ENCODE measurements at places on chromosomes 1 and 21. TPM values are rescaled to one million over a fixed set of nuclear protein-coding genes. Genes with fewer than 3 reads are reported as not detected.

- DNase-seq: no peak
These were observed 13.0 kb downstream of the UBE4B start for GRCh38 chr1:10045480-10046355.

DNA sequence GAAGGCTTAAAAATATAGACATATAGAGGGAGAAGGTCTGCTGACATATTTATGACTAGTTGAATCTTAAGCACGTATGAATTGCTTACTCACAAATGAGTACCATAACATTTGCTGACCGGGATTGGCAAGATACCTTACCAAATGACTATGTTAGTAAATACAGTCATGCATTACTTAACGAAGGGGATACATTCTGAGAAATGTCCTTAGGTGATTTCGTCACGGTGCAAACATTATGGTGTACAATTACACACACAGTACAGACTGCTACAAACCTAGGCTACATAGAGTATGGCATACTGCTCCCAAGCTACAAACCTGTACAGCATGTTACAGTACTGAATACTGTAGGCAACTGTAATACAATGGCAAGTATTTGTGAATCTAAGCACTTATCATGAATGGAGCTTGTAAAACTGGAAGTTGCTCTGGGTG lies 19.4 kb upstream of the UBE2U start:
- no peak for DNase-seq

DNA sequence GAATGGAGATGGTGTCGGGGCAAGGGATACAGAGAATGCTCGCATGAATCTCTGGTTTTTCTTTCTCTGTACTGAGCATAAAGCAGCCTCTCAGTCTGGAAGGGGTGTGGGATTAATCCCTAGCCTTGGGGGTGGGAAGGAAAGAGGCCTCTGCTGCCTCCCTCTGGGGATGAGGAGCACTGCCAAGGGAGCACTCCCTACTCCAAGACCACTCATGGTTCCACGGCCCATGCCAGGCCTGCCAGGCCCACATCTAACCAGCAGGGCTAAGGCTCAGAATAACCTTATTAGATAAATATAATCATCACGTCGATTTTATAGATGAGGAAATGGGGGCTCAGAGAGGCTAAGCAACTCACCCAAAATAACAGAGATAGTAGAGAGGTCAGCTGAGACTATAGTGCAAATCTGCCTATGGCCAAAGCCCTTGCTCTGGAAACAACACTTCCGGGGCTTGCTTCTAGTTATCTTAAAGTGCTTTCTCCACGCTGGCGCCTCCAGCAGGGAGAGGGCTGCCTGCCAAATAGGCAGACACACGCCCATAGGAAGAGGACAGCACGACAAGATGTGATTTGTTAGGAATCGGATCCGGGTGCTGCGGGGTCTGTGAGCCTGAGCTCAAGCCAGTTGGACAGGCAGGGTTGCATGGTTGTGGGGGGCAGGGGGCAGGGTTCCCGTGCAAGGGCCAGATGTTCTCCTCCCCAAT lies 522 bp downstream of the TEX35 start:
- no peak for DNase-seq

DNA sequence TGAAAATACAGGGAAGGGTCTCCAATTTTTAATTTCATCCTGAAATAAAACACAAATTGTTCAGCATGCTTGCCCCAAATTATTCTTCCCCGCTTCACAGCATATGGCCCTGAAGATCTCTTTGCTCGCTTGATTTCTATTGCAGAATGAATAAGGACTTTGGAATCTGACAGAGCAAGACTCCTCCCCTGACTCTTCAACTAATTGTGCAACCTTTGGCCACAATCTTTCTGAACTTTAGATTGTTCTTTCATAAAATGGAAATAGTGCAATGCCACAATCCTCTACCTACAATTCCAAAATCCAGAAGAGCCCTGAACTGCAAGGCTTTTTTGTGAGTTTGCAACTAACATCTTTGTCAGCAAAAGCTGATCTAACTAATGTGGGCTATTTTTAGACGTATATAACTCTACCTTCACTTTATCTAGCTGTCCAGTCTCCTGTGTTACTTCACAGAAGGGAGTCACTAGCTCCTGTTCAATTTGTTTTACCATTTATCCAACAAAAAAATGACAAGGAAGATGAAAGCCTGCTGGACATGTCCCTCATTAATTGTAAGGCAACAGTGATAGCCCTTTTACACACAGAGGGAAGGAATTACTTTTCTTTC lies 13.4 kb downstream of the RNASEL start:
- DNase-seq: no peak

DNA sequence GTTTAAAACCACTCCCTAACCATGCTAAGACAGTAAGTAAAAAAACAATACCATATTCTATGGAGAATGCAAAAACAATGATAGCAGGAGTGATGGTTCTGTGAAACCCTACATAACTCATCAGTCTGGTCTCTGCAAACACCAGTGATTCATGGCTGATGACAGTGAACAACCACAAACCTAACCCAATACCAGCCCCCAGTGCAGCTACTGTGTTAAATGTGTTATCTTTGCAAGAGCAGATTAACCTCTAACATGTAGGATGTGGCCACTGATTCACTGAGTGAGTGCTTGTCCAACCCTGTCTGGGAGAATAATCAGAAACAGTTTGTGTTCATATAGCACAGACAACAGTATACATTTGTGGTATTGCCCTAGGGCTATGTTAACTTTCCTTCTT lies 100.2 kb upstream of the COG2 start:
- DNase-seq: no peak

DNA sequence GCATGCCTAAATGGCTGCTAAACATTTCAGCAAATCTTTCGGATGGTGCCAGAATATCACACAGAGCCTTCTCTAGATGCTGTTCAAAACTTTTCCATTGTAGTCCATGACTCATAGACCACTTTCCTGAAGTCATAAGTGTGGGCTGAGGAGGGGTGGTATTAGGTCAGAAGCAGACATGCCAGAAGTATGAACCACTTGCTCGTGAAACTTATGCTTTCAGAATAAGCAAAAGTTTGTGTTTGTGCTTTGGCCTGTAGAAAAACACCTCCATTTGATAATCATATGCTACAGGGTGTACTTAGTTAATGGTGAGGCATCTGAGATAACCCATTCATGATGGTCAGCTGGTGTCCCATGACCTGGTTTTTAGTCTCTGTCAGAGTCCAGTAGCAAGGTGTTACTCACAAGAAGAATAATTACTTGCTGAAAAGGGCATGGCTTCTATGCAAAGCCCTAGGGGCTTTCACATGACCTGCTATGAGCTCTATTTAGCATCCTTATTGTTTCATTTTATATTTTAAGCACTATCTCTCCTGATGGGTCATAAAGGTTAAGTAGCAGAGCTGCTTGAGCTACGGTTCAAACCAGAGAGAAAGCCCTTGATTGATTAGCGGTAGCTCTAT lies 183.1 kb upstream of the IVNS1ABP start:
- peak; percentile 84 for DNase-seq

DNA sequence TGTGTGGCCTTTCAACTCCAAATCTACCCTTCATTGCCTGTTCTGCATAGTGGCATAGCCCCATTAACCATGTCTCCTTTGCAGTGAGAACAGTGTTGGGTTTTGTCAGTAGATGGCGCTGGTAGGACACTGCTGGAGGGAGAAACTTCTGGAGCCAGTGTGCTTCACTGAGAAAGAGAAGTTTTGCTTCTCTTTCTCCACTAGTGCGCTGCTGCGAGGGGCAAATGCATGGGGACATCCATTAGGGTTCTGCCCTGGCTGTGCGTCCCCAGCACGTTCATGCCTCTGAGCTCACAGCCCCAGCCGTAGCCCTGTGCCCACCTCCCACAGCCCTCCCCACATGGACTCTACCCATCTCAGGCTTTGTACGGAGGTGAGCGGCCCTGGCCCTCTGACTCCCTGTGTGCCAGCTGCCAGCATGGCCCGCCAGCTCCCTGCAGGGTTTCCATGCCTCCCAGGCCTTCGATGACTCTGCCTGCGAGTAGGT lies 53.1 kb downstream of the RIMS3 start:
- no peak for DNase-seq

GRCh38 chr21:45888386-45889009 lies 93.1 kb upstream of the COL6A1 start:
- no peak for DNase-seq

- no peak for DNase-seq
These were observed 8.7 kb downstream of the KIRREL1 start for GRCh38 chr1:158002022-158002630.

GRCh38 chr1:55622074-55622473 lies 406.9 kb upstream of the USP24 start:
- DNase-seq: no peak

- DNase-seq: peak; percentile 75
These were observed 97.4 kb upstream of the SGIP1 start for GRCh38 chr1:66436378-66437135.

DNA sequence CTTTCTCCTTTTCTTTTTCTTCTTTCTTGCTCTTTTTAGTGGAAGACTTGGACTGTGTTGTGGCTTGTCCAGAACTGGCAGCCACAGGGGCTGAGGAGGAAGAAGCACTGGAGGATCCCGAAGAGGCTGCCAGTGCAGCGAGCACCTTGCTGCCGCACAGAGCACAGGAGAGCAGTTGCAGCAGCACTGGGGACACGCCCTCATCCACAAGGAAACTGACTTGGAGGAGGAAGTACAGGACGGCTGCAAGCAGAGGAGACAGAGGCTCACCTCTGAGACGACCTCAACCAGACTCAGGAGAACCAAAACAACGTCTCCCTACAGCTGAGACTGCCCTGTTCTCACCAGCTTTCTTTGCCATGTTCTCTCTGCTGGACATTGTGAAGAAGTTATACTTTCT lies 88.9 kb downstream of the UBR4 start:
- no peak for DNase-seq

DNA sequence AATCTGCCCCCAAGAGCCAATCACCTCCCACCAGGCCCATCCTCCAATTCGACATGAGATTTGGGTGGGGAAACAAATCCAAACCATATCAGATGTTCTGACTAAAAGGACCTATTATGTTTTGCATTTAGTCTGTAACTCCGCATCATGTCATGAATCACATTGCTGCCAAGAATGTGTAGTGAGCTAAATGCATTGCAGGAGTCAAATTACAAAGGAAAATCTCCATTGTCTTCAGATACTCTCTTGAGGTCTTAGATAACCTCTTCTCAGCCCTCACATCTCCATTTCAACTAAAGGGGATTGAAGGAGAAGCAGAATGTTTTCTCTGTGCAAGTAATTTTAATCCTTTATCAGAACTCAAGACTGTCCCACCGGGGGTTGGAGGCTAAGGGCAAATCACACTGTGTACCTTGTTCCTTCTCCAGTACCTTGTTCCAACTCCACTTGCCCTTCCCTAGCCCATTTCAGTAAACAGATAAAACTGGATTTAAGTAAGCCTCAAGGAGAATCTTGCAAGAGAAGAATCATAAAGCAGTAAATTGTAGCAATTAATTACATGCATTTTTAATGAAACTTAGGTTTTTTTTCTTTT lies 34.1 kb downstream of the EXTL2 start:
- DNase-seq: no peak

GRCh38 chr1:156502894-156503697 lies 2.5 kb upstream of the MEF2D start:
- DNase-seq: peak; percentile 75

GRCh38 chr1:39969048-39969447 lies 14.1 kb downstream of the MFSD2A start:
- no peak for DNase-seq

GRCh38 chr1:204092632-204093420 lies 19.9 kb downstream of the SOX13 start:
- no peak for DNase-seq

- DNase-seq: no peak
These were observed 54.6 kb downstream of the TENT5C start for GRCh38 chr1:117660271-117660965.

DNA sequence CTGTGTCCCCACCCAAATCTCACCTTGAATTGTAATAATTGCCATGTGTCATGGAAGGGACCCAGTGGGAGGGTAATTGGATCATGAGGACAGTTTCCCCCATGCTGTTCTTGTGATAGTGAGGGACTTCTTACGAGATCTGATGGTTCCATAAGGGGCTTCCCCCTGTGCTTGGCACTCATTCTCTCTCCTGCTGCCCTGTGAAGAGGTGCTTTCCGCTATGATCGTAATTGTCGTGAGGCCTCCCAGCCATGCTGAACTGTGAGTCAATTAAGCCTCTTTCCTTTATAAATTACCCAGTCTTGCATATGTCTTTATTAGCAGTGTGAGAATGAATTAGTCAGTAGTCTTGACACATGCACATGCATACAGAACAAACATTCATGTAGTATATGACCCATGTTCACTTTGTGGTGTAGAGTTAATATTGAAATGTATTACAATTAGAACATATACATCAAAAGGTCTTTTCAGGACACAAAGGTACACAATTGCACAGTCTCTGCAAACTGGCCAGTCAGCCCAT lies 16.9 kb upstream of the IFI16 start:
- DNase-seq: no peak

- no peak for DNase-seq
These were observed 814.5 kb upstream of the NEGR1 start for GRCh38 chr1:73096841-73097240.

DNA sequence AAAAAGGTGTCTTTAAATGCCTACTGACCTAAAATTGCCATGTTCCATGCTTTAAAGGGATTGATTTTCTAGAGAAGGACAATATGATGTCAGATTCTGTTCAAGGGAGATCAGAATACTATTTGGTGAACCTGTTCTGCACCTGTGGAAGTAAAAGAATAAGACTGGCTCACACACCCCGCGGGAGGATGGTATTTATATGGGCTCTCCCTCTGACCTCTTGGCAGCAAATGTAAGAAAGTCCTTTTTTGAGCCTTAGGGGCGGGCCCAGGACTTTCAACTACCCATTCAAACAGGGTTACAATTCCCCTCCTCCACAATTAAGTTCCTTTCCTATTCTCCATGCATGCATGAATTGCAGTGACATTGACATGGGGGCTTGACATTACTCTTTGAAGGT lies 42.1 kb downstream of the WASF2 start:
- DNase-seq: no peak

DNA sequence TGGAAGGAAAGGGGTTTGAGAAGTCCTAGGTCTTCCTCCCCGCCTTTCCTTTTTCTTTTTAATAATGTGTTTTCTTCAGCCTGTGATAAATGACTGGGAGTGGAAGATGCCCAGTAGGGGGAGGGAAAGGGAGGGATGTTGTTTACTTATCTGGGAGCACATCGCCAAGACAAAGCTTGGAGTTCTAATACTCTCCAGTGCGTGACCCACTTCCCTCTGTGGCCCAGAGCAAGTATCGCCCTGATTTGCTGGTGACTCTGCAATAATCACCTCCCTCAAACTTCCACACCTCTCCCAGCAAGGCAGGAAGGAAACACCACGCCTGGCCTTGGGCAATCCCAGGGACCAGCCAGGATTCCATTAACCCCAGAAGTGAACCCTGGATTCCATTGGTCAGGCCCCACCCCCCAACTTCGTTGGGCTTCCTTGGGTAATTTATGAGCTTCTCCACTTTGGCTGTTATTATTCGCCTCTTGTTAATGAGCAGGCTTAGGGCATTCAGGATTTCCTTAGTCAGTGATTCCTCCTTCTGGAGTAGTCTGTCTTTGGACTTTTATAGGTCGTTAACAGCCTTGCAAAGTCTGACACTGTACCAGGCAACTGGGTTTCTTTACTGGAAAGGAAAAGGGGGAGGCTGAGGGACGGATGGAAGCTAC lies 24.3 kb upstream of the GRHL3 start:
- peak; percentile 61 for DNase-seq

Gene PTPN22
- polyA plus RNA-seq: 0.06 TPM

Gene LIN28A
- not detected for polyA plus RNA-seq

Gene NBPF4
- not detected for polyA plus RNA-seq

Gene ST6GALNAC5
- 0.80 TPM for polyA plus RNA-seq

Gene LCK
- polyA plus RNA-seq: 0.05 TPM

Gene KCNJ6
- polyA plus RNA-seq: 0.01 TPM

Gene G0S2
- 0.43 TPM for polyA plus RNA-seq

Gene GSTM1
- polyA plus RNA-seq: 0.47 TPM

Gene LMX1A
- not detected for polyA plus RNA-seq

Gene REN
- 0.99 TPM for polyA plus RNA-seq
